ENCODE measurements at places on chromosomes 5 and 9.

GRCh38 chr5:141633871-141634561, 2.6 kb downstream of the HDAC3 start:
- no peak for DNase-seq

- DNase-seq: no peak
Measured at GRCh38 chr9:101332362-101332761, 52.4 kb downstream of the BAAT start.

GRCh38 chr5:143635146-143635752, 176.7 kb upstream of the HMHB1 start:
- no peak for DNase-seq

DNA sequence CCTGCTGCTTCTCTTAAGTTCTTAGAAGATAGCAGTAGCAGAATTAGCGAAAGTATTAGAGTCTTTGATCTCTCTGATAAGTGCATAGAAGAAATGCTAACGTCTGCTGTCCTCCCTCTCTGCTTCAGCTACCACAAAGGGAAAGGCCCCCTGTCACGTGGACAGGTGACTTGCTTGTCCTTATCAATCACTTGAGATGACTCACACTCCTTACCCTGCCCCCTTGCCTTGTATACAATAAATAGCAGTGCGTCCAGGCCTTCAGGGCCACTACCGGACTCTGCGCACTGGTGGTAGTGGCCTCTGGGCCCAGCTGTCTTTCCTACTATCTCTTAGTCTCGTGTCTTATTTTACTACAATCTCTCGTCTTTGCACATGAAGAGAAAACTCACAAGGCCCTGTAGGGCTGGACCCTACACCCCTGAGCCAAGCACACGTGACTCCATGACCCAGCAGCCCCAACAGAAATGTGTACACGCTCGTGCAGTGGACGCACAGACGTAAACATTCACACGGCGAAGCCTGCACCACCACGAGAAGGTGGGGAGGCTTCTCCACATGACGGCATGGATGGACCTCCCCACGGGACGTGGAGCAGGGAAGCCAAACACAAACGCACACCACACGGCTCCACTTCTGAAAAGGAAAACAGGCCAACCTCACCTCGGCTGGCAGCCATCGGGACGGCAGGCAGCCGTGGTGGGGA, 38.3 kb downstream of the PNPLA7 start:
- no peak for DNase-seq

DNA sequence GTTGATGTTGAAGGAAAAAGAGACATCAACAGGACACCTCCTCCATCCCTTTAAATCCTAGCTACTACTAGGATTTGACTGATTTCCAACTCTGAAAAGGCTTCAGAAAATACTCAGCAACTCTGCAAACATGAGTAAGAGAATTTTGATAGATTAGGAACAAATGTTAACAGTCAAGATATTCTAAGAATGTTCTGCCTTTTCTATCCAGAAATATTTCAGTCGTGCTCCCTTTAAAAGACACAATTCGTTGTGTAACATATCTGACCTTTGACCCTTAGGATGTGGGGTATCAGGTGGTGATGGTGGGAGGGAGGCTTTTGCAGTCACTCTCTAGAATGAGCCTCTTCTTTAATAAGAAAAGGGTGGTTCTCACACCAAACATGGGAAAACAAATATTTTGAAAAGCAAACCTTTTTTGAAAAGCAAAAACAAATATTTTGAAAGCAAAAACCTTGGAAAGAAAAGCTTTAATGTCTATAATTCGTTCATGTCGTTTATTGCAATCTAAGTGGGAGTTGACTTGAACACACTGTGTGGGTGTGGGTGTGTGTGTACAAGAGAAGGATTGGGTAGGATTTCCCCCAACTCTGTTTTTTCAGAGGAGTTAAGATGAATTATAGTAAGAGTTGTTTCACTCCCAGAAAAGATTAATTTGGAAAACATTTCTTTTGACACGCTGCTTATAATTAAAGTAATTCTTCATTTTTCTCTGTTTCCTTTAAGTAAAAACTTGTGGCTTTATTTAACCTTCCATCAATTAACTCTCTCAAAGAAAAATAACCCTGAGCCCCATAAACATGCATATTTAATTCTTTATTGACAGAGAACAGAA, 152.8 kb downstream of the TMEM167A start:
- no peak for DNase-seq

DNA sequence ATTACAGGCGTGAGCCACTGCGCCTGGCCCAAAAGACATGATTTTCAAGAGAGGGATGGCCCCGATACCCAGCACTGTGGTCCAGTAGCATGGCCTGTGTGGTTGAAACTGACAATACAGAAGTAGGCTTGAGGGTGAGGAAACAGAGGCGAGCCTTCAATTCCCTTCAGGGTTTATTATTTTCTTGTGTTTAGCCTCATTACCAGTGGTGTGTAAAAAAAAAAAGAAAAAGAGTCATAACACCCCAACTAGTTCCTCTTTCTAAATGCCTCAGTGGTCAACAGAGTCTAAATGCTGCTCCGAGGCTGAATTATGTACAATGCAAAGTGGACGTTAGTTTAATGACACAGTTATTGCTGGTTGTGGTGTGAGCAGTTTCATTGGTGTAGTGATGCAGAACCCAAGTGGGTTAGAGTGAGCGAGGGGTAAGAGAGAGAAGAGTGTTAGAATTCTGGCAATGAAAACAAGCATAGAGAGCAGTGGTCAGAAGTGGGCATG, 58.8 kb downstream of the SNX30 start:
- DNase-seq: no peak

DNA sequence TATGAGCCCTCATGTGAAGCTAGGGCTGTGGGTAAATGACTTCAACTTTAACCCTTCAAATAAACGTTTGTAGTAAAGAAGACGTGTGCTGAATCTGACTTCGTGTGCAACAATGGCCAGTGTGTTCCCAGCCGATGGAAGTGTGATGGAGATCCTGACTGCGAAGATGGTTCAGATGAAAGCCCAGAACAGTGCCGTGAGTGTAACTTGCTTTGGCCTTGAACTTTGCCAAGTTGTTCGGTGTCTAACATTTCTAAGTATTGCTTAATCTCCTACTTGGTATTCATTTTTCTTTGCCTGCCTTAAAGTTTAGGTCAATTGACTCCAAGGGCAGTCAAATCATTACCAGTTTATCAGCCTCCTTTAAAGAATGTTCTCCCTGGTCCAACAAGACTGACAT, 18.2 kb downstream of the VLDLR start:
- no peak for DNase-seq

GRCh38 chr5:54018438-54018837, 291.9 kb downstream of the ARL15 start:
- DNase-seq: no peak

Data from NCI-H1417 treated with DMSO at 0.1 percent for 48 hours (cell line).